CD4-positive, alpha-beta T cell treated with Interleukin-6 for 4 hours (primary cell): ENCODE measurements at places on chromosomes 1 and 21.

DNA sequence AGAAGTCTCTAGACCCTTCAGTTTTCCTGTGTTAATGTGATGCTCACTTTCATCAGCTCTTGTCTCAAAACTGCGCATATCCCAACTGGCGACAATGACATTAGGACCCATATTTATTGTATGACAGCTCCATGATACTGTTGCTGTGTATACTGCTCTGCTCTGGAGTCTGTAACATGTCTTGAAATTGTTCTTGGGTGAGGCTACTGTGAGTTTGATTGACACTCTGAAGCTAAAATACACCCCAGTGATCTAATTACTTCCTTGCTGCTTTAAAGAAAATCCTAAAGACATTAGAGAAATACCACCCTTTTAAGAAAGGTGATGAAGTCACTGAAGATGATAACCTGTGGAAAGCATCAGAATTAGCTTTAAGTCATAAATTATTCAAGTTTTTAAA lies 1046.2 kb downstream of the KCNT2 start:
- DNase-seq = no peak

DNA sequence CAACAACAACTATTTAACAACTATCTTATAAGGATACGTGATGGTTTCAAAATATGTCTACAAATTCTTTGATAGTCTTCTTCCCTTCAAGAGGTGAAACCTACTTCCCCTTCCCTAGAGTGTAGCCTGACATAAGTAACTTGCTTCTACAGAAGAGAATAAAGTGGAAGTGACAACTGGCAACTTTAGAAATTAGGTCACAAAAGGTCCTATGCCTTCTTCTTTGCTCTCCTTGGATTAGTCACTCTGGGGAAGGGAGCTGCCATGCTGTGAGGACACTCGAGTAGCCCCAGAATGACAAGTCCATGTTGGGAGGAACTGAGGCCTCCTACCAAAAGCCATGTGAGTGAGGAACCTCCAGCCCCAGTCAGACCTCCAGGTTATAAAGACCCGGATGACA lies 19.2 kb downstream of the EFCAB14 start:
- DNase-seq = no peak

DNA sequence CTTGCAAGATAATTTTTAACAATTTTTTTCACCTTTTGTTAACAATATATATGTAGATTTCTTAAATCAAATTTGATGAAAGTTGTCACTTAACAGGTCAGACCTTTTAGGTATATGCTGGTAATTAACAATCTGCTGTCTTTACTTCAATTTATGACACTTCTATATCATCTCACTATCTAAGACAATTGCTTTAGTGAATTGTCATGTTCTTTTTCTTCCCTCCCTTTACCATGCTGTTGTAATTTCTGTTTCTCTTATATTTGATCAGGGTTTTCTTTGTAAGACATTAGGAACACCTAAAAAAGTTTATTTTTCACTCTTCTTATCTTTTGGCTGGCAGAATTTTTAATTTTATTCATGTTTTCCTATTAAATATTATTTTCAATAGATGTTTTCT lies 2.0 kb downstream of the IFI16 start:
- no peak for DNase-seq

GRCh38 chr1:154744352-154745035 lies 125.6 kb downstream of the KCNN3 start:
- DNase-seq = no peak

DNA sequence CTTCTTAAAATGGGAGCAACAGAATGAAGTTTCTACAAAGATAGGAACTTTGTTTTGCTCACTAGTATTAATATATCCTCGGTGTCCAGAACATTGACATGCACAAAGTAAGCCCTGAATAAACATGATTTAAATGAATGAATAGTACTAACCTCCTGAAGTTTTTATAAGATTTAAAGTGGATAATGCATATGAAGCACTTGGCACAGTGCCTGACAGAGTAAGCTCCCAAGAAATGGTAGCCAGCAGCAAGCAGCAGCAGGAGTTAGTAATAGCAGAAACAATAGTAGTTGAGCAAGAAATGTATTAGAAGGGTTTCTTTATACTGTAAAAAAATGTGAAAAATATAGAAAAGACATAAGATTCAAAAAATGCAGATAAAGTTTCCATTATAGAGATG lies 258.1 kb upstream of the C1orf87 start:
- DNase-seq = no peak

DNA sequence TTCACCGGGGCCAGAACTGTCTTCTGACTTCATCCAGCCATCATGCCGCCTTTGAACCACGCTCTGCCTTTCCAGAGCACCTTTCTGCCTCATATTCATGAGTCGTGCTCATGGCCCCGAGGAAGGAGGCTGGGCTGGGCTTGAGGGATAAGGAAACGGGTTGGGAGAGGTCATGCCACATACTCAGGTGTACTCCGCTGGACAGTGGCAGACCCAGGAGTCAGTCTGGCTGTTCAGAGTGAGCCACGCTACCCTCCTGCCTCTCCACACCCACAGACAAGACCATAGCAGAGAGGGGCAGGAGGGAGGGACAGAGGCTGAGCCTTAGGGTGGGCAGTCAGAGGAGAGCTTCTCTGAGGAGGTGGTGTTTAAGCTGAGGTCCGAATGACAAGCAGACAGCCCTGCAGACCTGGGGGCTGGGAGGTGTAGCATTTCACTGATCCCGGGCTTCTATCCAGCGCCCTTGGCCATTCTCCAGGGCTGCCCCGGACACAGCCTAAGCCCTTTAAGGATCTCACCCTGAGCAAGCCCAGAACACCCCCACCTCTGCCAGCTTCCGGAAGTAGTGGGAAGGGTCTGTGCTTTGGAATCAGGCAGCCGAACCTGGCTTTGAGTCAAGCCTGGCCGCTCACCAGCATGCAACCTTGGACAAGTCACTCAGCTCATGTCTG lies 102.3 kb downstream of the LACTBL1 start:
- no peak for DNase-seq

GRCh38 chr1:111563619-111564018 lies 56.0 kb upstream of the RAP1A start:
- no peak for DNase-seq

GRCh38 chr1:212542761-212543187 lies 65.8 kb upstream of the ATF3 start:
- DNase-seq = no peak

GRCh38 chr1:3084154-3084553 lies 15.2 kb downstream of the PRDM16 start:
- DNase-seq = no peak
